H1 (cell line): ENCODE measurements at places on chromosomes 6 and 20. TPM values are rescaled to one million over a fixed set of nuclear protein-coding genes. Genes with fewer than 3 reads are reported as not detected.

DNA sequence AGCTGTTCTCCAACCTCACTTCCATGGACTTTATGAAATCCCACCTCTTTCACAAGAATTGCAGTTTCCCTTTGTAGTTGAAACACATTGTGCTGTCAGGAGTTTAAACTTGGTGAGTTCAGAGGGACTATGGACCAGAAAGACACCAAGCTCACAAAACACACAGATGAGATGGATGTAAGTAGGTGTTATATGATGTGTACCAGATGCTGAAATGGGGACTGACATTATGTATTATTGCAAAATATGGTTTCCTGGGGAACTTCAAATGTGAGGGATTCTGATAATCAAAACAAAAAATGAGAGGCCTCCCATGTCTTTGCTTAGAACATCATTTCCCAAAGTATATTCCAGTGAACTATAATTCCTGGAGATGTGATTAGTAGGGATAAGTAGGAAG is 401.1 kb upstream of the ARID1B start:
- DNase-seq, result no peak

- no peak for DNase-seq
Observed at GRCh38 chr6:90835596-90836212, 248.8 kb upstream of the MAP3K7 start.

DNA sequence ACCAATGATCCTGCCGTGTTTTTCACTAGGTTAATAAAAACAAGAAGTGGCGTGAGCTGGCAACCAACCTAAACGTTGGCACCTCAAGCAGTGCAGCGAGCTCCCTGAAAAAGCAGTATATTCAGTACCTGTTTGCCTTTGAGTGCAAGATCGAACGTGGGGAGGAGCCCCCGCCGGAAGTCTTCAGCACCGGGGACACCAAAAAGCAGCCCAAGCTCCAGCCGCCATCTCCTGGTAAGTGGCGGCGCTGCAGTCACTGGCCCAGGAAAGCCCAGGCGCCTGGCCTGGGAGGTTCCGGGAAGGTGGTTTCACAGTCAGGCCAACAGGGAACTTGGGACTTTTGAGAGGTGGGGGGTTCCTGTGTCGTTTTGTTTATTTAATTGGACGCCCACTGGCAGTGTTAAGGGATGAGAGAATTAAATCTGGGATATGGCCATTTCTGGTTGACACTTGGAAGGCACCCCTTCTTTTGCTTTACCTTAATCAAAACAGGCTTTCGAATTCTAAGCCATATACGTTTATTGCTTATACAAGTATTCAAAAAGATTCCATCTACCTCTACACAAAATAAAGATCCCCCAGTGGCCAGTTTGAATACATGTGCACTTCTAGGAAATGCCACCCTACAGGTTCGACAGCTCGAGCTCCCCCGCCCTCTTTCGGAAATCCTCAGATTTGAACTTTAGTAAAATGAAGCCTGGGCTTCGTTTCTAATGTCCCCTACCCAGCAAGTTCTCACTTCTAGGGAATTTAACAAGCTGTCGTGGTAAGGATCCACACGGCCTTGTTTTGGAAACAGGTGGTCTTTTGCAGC is 138.9 kb downstream of the TMEM242 start:
- peak; percentile 87 for DNase-seq

C20orf204 gene
- total RNA-seq, result 0.52 and 0.61 TPM in 2 replicates

CLVS2 gene
- 0.67 and 0.73 TPM in 2 replicates for total RNA-seq

GRCh38 chr6:55153284-55153683 is 21.0 kb upstream of the HCRTR2 start:
- DNase-seq, result no peak

- DNase-seq, result no peak
Observed at GRCh38 chr6:70112716-70113115, 190.2 kb downstream of the COL9A1 start.

GRCh38 chr20:11727708-11728107 is 190.0 kb upstream of the BTBD3 start:
- DNase-seq, result no peak

DNA sequence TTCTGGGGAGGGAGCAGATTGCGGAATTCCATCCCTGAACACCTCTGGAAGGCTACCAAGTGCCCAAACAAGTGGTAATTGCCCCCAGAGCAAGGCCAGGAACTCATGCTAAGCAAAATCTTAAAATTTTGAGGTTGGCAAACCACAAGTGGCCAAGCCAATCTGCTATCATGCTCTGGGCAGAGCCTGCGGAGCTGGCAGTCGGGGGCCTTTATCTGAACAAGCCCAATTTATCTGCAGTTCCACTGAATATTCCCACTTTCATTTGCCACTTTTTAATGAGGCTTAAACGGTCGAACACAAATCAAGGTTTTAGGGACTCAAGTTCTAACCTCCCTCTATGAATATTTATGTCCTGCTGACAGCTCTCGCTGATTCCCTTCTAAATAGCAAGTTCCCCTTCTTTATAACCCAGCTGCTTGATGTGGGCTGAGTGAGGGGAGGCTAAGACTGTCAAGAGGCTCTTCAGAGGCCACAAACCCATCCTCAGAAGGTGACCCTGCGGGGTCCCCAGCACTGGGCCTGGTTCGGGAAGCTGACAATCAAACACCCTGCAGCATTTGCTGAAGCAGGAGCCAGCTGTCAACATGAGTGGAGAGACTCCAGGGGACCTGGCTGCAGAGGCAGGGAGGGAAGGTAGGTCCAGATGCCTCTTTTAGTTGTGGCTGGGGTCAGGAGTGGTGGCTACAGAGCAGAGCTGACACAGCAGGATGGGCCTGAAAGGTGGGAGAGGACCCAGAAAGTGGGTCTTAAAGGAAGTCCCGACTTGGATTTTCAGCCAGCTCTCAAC is 11.9 kb downstream of the CCDC167 start:
- no peak for DNase-seq

GRCh38 chr6:159676890-159677505 is 16.0 kb downstream of the SOD2 start:
- DNase-seq, result no peak

- no peak for DNase-seq
Observed at GRCh38 chr20:23142162-23143050, 56.3 kb upstream of the CD93 start.

DNA sequence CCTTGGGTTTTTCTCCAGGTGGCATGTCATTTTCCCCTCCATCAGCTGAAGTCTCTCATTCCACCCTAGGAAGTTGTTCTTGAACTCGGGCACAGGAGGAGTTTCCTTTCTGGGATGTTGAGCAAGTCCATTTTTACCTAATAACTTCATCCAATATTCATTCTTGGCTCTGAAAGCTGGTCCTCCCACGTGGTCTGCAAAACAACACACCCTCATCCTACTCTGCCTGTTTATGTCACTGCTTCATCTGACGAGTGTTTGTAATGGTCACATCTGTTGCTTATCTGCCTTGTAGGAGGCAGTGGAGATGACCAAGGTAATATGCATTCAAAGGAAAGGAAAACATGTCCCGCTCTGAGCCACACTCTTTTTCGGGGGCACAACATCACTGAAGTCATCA is 41.7 kb upstream of the AIG1 start:
- no peak for DNase-seq

DNA sequence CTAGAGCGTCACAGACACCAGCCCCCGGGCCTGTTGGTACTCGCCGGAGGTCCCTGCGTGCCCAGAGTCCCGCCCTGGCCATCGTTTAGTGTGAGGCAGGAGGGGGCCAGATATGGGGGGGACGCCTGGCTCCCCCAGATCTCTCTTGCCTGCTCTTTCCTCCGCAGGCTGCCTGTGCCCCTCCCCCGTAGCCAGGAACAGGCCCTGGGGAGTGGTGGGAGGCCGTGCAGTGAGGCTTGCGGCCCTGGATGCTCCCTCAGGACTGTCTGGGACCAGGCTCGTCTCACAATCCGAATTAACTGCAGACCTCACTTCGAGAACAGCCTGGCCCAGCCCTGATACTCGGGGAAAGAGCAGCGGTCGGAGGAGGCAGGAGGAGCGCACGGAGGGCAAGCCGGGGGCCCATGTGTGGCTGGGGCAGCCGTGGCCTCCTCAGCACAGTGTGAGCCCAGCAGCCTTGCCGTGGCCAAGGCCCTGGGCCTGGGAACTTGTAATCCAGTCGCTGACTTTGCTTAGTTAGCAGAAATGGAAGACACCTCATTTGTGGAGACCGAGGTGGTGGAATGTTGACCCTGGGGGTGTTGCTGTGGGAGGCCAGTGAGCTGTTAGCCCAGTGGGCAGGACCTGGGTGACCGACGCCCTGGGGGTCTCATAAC is 28.7 kb downstream of the FRMD1 start:
- DNase-seq, result no peak

DNA sequence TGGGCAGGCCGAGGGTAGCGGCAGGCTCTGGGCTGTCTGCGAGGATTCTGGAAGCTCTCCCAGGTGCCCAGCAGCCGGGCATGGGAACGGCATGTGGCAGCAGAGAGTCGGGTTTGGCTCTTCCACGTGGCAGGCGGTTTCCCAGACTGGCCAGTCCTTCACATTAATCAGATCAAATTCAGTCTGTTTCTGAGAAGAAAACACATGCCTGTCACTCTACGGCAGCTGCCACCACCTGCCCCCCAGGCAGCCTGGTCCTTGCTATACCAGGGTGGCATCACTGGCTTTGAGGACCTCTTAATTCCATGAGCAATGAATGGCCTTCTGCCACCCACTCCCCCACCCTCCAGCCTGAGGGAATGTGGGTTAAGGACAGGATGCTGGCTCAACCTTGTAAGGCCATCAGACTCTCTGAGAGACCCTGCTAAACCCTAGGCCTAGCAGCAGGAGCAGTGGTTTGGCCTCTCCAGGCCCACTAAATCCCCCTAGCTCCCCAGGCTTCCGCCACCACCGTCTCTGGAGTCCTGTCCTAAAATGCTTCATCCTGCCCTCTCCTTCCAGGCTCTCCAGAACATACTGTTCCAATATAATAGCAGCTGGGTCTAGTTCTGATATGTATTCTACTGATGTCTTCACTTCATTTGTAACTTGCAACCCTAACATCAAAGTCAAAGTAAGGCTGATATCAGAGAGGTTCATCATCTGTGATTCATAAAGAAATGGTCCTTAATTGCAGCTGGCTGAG is 47.8 kb downstream of the PLCG1 start:
- DNase-seq, result no peak

GRCh38 chr20:17587824-17588223 is 17.9 kb downstream of the DSTN start:
- no peak for DNase-seq

DEFB129 gene
- not detected in 2 replicates for total RNA-seq

DNA sequence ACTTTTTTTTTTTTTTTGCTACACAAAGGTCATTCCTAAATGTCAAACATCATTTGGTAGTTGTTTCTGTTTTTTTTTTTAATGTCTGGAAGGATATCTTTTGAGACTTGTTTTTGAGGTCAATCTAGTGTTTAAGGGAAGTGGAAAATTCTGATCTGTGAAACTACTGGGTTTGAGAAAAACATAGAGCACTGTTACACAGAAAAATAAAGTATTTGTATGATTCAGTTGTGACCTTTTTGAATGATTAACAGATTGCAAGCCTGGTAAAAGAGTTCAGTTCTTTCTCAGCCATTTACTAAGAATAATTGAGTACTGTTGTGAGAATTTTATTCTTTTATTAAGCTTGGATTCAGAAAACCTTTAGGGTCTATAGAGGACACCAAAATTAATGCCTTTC is 276.7 kb downstream of the ADGRB3 start:
- no peak for DNase-seq

RIPOR3 gene
- total RNA-seq, result 4.5 and 4.7 TPM in 2 replicates

HRH3 gene
- 4.4 and 4.5 TPM in 2 replicates for total RNA-seq

WFDC5 gene
- not detected in 2 replicates for total RNA-seq

GRCh38 chr20:46434597-46434996 is 28.2 kb upstream of the ELMO2 start:
- DNase-seq, result no peak

DNA sequence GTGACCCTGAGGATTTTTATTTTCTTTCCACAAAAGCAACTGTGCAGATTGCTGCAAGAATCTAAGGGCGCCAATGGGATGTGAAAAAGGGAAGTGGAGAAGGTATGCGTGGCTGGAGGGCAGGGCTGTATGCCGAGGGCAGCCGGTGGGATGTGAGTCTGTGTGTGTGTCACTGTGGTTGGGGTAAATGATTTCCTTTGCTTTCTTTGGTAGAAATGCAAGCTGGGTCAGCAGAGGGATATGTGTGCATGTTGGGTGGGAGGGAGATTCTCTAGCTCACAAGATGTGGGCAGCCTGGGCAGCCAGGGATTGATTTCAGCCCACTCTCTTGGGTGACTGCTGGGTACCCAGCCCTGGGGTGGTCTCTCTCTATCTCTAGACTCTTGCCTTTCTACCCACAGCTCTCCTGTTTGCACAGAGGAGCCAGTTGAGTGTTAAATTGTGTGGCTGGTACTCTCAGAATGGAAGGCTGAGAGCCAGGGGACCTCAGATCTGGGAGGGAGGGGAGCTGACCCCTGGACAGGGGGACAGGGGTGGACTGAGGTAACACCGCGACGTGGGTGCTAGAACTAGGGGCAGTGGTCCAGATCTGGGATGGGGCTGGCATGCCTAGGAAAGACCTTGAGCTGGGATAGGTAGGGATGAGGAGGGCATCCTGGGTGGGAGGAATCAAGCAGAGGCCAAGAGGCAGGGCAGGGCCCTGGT is 136.8 kb upstream of the RNF24 start:
- DNase-seq, result no peak

HLA-G gene
- 4.4 and 4.8 TPM in 2 replicates for total RNA-seq

- no peak for DNase-seq
Observed at GRCh38 chr6:11113038-11113437, 1.5 kb upstream of the ERVFRD-1 start.

DNA sequence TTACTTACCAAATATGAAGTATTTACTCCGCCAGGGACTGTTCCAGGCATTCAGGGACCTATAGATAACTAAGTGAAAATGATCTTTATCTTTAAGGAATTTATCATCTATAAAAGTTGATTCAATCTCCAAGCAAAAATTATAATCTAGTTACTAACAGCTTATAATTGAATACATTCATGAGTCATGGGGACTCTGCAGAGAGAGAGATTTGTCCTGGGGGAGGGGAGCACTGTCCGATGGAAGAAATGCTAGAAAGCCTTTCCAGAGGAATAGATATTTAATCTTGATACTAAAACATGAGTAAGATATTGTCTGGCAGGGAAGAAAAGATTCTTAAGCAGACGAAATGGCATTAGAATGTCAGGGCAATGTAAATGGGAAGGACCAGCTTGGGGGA is 139.3 kb downstream of the CD164 start:
- DNase-seq, result no peak

GRCh38 chr6:106390088-106390487 is 29.6 kb downstream of the CRYBG1 start:
- DNase-seq, result no peak

PTCHD4 gene
- total RNA-seq, result 0.33 and 0.37 TPM in 2 replicates

DNA sequence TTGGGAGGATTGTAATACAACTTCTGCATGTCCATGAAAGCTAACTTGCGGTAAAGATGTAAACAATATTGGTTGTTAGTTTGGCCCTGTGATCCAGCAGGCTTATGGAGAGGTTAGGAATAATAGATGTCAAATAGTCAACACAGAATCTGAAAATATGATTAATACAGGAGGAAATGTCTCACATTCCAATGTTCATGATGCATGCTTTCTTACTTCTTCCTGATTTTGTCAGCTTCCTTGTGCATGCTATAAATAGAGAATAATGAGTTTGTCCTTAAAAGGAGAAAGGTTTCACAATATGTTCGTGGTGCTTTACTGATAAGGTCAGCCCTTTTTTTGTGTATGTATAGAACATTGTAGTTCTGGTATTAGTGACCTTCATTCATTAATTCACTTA is 136.7 kb downstream of the MMUT start:
- no peak for DNase-seq

TNNC2 gene
- total RNA-seq, result 3.6 and 5.7 TPM in 2 replicates
